ENCODE measurements at places on chromosomes 13 and 19.

DNA sequence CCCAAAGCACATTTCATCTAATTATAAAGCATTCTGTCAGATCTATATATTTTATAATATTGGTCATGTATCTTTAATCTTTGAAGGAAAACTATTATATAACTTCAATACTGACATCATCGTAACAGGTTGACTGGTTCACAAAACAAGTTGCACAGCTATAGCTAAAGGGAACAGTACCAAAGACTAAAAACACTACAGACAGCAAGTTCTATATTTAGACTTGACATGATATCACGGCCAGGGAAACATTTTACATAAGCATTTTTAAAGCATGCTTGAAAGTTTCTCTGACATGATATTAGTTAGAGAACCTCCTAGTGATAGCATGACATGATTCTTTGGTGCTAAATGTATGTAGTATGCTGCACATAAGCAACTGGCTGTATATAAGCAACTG is 182.5 kb downstream of the NDFIP2 start:
- DNase-seq, result no peak

GRCh38 chr13:68190818-68191217 is 960.7 kb upstream of the PCDH9 start:
- no peak for DNase-seq

DNA sequence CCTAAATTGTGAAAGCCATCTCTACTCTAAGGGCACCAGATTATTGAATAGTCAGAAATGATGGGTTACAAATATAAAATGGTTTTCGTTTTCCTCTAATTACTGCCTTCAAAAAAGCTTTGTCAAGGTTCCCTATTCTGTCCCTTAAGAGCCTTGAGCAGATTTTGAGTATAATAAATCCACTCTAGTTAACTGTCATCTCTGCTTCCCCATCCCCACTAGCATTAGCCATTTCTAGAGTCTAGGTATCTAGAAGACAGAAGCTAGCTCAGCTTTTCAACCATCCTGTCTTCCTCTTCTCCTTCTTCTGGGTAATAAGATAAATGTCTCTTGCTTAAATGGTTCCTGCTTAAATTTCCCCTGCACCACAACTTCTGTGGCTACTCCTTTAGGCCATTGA is 290.4 kb downstream of the DACH1 start:
- DNase-seq, result no peak

DNA sequence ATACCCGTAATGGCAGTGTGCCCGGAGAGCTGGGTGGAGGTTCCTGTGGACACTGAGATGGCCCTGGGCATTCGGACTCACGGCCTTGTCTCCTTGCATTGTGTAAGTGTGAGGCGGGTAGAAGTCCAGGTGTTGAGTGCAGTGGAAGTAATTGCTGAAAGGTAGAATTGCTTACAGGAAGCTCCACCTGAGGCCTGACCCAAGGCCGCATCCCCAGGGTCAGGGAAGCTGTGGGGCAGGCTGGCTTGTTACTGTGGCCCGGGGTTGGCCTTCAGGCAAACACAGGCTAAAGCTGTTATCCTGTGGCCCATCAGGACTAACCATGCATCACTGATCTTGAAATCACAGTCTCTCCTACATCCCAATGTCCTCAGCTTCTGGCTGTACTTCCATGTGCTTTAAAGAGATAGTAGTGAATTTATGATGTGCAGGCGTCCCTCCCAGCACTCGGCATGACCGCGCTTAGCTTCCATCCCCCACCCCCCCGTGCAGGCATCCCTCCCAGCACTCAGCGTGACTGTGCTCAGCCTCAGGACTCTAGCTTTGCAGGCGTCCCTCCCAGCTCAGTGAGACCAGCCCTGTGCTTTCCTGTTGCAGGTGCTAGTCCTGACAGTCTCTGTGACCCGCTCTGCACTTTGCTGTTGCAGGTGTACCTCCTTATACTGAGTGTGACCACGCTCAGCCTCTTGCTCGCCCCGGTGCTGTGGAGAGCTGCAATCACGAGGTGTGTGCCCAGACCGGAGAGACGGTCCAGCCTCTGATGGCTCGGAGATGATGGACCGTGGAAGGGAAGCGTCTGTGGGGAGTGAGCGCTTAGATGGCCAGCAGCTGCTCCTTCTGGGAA is 35.6 kb upstream of the TFDP1 start:
- DNase-seq, result no peak

- no peak for DNase-seq
Measured at GRCh38 chr13:114089341-114089740, 43.1 kb downstream of the RASA3 start.

- DNase-seq, result peak; percentile 72
Measured at GRCh38 chr19:49422407-49423070, 702 bp downstream of the PTH2 start.
